ENCODE measurements at places on chromosomes 6 and 20. TPM values are rescaled to one million over a fixed set of nuclear protein-coding genes. Genes with fewer than 3 reads are reported as not detected.

The NKAPL gene
- total RNA-seq, result 0.22 TPM

The PDE7B gene
- total RNA-seq, result 19.4 TPM

The SCUBE3 gene
- total RNA-seq, result 0.60 TPM

The NRM gene
- 2.2 TPM for total RNA-seq

The CD109 gene
- 6.5 TPM for total RNA-seq

The COX4I2 gene
- total RNA-seq, result not detected

The KHDC1L gene
- total RNA-seq, result not detected

The VSX1 gene
- total RNA-seq, result not detected

The TGM3 gene
- not detected for total RNA-seq

The SRXN1 gene
- total RNA-seq, result 21.2 TPM

The LRRN4 gene
- not detected for total RNA-seq

The KIF25 gene
- under 0.01 TPM for total RNA-seq

The MAN1A1 gene
- 39.9 TPM for total RNA-seq

The RFX6 gene
- not detected for total RNA-seq

The TTLL9 gene
- total RNA-seq, result under 0.01 TPM

The MICA gene
- total RNA-seq, result 31.4 TPM

The SYNGAP1 gene
- total RNA-seq, result 1.3 TPM

The C4B gene
- 0.44 TPM for total RNA-seq

The C20orf96 gene
- total RNA-seq, result 2.4 TPM

The EYS gene
- under 0.01 TPM for total RNA-seq

The GSTA2 gene
- total RNA-seq, result not detected

The SAMD5 gene
- 0.87 TPM for total RNA-seq

The TBXT gene
- total RNA-seq, result not detected

The FAM209B gene
- total RNA-seq, result not detected

The C6orf15 gene
- total RNA-seq, result not detected

The PI16 gene
- not detected for total RNA-seq

The RAB32 gene
- total RNA-seq, result 74.3 TPM

The MACROD2 gene
- under 0.01 TPM for total RNA-seq

The IL17F gene
- not detected for total RNA-seq

The CCR6 gene
- total RNA-seq, result not detected

The KCNK5 gene
- total RNA-seq, result not detected

The MAFB gene
- total RNA-seq, result 3.0 TPM

The PMEPA1 gene
- 1.3 TPM for total RNA-seq

The SLC13A3 gene
- total RNA-seq, result not detected

The ISM1 gene
- under 0.01 TPM for total RNA-seq

The TSPO2 gene
- total RNA-seq, result not detected

The NKX2-4 gene
- total RNA-seq, result not detected

The KPNA5 gene
- total RNA-seq, result 14.5 TPM
